Pulmonary artery endothelial cell (primary cell): ENCODE measurements at places on chromosomes 7 and 10. TPM values are rescaled to one million over a fixed set of nuclear protein-coding genes. Genes with fewer than 3 reads are reported as not detected.

- DNase-seq = no peak
Measured at GRCh38 chr10:100810835-100811116, 65.4 kb downstream of the PAX2 start.

GRCh38 chr7:94996369-94996768 is 89.0 kb downstream of the PPP1R9A start:
- no peak for DNase-seq

DNA sequence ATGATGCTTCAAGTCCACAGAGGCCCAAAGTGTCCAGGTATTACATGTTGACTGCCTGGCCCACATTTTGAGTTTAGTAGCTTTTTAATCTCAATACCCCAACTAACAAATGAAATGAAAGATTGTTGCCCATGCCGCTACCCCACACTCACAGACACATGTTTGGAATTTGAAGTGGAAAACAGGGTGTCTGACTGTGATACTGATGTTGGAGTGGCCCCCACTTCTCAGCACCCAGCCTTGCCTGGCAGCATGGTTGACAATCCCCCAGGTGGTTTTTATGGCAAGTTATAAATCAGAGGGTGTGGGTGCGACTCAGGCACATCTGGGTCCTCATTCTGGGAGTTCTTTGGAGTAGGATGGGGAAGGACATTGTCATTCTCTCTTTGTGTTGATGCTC is 314.7 kb upstream of the ZNF32 start:
- no peak for DNase-seq

The CCDC146 gene
- total RNA-seq = 0.53 and 0.86 TPM in 2 replicates
